H4 (cell line): ENCODE measurements at places on chromosomes 2 and 18. TPM values are rescaled to one million over a fixed set of nuclear protein-coding genes. Genes with fewer than 3 reads are reported as not detected.
A peak's percentile ranks its signal among the peaks of the same experiment; 100 is the strongest.

- DNase-seq, result peak; percentile 20
Observed at GRCh38 chr2:174180165-174180724, 68.1 kb downstream of the OLA1 start.

DNA sequence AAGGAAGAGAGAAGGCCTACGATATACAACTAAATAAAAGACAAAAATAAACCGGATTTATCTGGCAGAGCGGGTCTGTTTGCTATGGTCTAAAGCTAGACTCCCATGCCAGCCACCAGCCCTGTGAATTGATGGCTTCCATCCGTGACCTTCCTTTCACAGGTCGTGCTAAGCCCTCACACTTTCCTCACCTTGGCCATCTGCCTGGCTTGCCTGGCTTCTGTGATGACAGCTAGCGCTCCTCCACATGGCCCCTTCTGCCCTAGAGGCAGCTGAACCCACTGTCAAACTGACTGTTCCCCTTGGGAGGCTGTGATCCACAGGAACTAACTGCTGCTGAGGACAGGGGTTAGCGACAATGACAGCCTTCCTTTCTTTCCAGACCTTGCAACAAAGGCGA, 32.5 kb downstream of the GAREM1 start:
- no peak for DNase-seq

GRCh38 chr2:98773169-98773568, 42.2 kb upstream of the MGAT4A start:
- DNase-seq, result no peak

DNA sequence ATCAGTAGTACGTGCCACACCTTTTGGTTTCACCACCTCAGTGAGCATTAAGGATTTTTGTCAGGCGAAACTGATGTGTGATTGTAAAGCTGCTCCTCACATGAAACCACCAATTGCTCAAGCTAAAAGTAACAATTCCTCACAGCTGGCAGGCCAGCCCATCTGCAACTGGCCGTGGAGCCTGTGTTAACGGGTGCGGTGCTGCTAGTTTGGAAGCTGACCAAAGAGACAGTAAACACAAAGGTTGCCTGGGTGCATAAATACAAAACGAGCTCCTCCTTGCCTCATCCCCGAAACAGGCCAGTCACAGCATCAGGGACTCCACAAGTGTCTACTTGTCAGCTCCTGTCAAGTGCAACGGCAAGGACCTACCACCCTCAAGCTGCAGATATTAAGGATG, 32.0 kb downstream of the LGALSL start:
- DNase-seq, result no peak

DNA sequence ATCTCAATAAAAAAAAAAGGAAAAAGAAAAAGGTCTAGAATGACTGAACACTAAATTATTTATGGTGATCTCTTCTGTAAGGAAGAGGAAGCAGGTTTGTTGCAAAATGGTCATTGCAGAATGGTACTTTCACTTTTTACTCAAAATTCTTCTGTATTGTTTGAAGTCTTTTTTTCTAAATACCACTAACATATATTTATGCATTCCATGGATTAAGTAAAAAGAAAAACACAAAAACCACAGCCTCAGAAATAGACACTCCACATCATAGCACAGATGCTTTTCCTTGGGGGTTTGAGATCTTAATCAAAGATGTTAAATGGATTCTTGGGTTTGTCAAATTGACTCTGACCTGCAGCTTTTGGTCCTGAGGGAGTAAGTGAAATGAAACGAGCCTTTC, 47.4 kb downstream of the RHOB start:
- DNase-seq, result peak; percentile 15

Gene HOXD11
- total RNA-seq, result not detected in 2 replicates

Gene SFT2D3
- total RNA-seq, result 8.3 and 8.7 TPM in 2 replicates

Gene ERFE
- total RNA-seq, result 4.3 and 6.2 TPM in 2 replicates

Gene DQX1
- not detected in 2 replicates for total RNA-seq
